ENCODE measurements at places on chromosomes 5 and 9. TPM values are rescaled to one million over a fixed set of nuclear protein-coding genes. Genes with fewer than 3 reads are reported as not detected.
A peak's percentile ranks its signal among the peaks of the same experiment; 100 is the strongest.

- DNase-seq, result no peak
These were observed at the start of gene PAX5 for GRCh38 chr9:37033682-37034304. PAX5 (minus strand) TSS chr9:37034268; CDS start chr9:37034031, 237 bp downstream.

DNA sequence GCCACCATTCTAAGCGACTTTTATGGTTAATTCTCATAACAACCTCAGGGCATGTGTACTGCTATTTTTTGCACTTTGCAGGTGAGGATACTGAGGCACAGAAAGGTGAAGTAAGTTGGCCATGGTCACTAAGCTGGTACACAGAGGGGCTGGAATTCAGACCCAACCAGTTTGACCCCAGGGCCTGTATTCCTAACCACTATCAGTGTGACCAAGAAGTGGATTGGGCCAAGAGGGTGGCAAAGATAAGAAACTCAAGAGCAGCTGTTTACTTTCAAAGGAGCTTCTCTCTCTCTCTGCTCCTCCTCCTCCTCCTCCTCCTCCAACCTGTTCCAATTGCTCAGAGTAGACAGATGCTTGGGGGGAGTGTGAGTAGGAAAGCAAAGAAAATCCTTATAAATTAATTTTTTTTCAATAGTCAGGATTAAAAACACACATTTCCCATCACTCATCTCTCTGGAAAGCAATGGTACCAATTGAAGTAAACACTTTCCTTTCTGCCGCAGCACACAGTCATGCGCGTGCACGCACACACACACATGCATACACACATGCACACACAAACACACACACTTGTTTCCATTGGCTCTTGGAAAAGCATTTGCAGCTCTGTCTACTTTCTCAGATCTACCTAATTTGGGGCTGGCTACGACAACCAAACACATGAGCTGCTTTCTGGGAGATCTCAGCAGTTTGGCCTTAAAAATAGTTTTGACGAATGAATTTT is 736.7 kb upstream of the WWC1 start:
- no peak for DNase-seq

Gene SH2D3C
- total RNA-seq, result 34.8 TPM

Gene QRFP
- not detected for total RNA-seq

Gene IL4
- total RNA-seq, result not detected

DNA sequence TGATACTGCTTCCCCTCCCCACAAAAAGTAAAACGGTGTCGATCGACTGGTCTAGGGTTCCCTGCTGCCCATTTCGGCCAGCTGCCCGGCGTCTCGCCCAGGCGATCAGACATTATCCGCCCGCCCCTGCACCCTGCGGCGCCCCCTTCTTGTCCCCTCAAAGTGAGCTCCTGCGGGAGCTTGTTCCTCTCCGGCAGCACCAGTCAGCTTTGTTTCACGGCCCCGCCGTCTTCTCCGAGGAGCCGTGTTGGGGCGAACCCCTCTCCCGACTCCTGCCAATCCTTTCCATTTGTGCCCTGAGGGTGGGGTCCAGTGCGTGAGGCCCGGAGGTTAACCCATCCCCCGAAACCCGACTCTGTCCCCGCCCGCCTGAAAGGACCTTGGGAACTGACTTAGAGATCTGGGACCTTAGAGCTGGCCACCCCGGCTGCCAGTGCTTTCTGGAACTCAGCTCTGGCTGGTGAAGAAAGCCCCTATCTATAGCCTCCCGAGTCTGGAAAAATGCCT is 518 bp downstream of the UBE2B start:
- peak; percentile 81 for DNase-seq

DNA sequence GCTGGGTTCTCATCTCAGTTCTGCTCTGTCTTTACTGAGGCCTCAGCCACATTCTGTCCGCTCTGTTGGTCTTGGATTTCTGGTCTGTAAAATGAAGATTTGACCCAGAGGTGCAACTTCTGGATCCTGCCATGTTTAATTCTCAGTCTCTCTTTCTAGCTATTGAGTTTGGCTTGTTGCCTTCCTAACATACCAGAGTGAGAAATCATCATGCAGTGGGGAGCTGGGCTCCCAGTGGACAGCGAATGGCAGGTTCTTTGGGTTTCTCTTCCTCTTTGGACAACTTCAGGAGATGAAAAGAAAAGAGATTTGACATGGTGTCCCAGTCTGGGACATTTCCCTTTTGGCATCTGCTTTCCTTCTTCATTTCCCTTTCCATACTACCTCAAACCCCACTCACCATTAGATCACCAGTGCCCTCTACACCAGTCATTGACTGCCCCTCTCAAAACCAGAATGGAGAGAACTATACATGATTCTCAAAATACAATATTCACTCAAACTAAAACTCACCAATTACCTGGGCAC is 334.7 kb downstream of the ACTL7B start:
- no peak for DNase-seq

GRCh38 chr9:115674091-115674490 is 479.5 kb upstream of the PAPPA start:
- no peak for DNase-seq

DNA sequence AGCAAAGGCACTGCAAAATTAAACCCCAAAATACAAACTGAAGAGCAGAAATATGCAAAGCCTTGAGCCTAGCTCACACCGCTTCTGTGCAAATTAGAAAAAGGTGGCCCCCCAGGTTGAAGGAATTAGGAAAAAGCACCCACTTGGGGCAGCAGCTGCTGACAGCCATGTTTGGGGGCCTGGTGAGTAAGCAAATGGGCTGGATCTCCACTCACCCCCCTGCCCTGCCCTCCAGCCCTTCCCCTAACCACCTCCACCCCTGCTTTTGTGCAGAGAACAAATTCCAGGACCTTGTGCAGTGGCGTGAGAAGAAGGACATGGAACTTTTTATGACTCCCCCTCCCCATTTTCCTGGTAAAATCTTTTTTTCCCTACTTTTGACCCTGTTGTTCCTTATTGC is 92.0 kb upstream of the DNAH5 start:
- no peak for DNase-seq

Gene TRAF1
- 25.7 TPM for total RNA-seq

GRCh38 chr5:174176511-174176910 is 131.0 kb downstream of the NSG2 start:
- DNase-seq, result no peak

Gene SLC6A19
- total RNA-seq, result not detected

GRCh38 chr9:21392270-21392669 is 7.1 kb upstream of the IFNA2 start:
- DNase-seq, result no peak

GRCh38 chr5:76488969-76489368 is 85.9 kb downstream of the IQGAP2 start:
- no peak for DNase-seq

DNA sequence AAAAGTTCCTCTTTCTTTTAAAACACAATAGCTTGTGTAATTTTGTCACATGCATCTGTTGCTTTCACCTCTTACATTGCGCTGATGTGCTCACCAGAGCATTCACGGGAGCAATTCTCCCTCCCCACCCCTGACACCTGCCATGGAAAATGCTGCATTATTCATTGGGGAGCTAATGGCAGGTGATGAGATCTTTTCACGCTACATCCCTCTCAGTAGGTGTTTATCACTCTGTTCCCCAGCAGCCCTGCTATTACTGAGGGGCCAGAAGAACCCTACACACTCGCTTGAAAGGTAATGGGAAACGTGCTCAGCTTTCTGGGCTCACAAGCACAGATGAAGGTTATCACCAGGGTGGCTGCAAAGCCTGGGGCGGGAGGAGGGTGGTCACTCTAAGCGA is 398.0 kb downstream of the PSAT1 start:
- DNase-seq, result no peak

DNA sequence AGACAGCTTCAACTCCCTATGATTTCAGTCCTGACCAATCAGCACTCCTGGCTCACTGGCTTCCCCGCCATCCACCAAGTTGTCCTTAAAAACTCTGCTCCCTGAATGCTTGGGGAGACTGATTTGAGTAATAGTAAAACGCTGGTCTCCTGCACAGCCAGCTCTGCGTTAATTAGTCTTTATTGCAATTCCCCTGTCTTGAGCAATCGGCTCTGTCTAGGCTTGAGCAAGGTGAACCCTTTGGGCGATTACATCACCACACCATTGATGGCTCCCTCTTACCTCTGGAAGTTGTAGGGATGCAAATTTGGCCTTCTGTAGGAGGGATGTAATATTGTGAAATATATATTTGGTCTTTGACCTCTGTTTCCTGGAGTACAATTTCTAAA is 2.9 kb upstream of the SLC23A1 start:
- DNase-seq, result no peak

GRCh38 chr5:95219411-95219810 is 65.5 kb downstream of the MCTP1 start:
- no peak for DNase-seq

- DNase-seq, result no peak
These were observed 250.1 kb upstream of the TRPC7 start for GRCh38 chr5:136615251-136616119.

DNA sequence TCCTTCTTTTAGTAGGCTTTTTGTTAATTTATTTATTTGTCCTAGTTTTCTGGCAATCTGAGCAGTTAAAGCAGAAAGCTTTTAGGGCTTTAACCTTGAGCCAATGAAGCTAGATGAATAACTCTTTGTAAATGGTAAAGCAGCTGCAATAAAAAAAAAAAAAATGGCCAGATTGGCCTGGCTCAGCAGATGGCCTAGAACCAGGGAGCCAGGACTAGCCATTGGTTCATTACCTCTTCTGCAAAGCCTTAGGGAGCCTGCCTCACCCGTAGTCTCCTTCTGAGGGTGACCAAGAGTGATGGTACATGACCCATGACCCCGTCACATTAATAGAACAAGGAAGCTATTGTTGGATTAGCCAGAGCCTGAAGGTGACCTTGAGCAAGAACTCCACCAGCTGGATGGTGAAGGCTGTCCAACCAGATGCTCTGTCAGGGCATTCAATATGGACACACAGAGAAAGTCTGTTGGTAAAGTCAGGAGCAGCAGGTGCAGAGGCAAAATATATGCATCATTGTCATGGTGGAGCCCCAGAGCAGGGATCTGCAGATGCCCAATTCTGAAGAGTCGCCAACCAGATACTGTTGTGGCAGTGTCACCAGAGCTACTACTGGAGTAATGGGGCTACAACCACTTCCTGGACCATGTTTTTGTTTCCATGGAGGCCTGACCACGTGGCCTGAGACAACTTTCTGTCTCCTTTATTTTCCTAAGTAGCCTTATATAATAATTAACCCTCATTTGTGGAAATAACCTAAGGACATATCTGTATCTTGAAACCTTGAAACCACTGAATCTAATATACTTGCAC is 100.7 kb downstream of the MTX3 start:
- DNase-seq, result no peak

Gene IFNA2
- total RNA-seq, result not detected

- DNase-seq, result no peak
These were observed 10.0 kb downstream of the TRIM14 start for GRCh38 chr9:98109052-98109451.

- DNase-seq, result no peak
These were observed 136.6 kb downstream of the GAPVD1 start for GRCh38 chr9:125398243-125398642.

Gene CRHBP
- total RNA-seq, result 7.0 TPM

Gene ANKRD18B
- not detected for total RNA-seq

DNA sequence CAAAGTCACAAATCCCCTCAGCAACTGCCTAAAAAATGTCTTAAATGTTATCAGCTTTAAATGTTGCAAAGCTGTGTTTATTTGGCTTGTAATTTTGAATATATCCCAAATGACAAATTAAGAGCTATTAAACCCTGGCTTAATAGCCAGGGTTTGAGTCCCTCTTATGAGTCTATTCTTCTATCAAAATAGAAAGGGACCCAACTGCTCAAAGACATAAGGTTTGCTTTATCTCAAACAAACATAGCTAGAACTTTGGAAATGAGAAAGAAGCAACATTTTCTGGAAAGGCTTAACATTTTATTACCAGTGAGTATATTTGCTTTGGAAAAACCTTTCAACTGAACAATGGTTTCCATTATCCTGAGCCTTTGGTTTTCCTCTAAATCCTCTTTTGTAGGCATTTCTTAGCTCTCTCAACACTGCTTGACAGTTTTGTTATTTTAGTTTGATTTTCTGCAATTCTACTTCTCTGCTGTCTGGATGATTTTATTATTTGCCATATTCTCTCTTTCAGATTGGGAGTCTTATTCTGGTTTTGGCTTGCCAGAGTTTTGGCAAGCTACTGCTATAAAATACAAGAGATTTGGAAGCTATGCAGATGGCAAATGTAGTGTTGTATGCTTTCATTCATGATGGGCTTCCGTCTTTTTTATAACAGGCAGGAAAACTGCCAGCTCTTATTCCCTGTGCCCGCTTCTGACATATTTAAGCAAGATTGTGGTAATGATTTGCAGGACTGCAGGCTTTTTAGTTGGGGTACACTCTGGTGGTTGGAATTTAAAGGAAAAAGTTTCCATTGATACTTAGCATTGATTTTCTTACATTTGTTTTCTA is 734.9 kb downstream of the DTWD2 start:
- no peak for DNase-seq

DNA sequence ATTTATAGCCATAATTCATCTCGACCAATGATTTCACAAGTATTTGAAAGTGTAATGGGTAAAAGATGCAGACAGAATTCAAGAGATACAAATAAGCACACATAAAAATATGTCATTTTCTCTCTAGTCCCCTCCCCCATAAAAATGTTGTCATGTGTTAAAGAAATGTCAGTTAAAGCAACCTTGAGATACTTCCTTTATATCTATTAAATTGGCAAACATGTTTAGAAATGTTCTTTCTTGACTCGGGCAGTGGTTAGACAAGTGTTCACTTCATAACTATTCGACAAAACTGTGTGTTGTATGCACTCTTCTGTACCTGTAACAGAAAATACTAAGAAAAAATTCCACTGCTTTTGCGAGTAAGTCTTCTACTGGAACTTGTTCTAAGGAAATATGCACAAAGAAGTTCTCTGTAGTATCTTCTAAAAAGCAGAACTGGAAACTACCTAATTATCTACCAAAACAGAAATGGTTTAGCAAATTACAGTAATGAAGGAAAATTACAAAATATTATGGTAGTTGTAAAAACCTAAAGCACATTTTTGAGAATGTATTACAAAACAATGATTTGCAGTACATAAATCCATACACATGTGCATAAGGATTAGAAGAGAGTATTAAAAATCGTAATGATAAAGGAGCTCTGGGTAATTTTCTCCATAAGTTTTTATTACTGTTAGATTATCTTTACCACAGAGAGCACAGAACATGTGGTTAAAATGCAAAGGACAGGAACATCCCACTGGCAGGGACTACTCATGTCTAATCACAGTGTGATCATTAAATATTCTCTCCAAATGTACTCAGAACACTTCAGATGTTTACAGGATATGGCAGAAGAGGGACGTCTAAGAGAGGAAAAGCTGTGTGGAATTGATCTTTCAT is 35.9 kb downstream of the FBXW2 start:
- no peak for DNase-seq

GRCh38 chr5:65866837-65867521 is 59.4 kb upstream of the ERBIN start:
- DNase-seq, result no peak

Gene CCL21
- 13.0 TPM for total RNA-seq

Gene PDCD1LG2
- total RNA-seq, result 5.4 TPM

GRCh38 chr9:105129731-105130130 is 114.7 kb upstream of the SLC44A1 start:
- no peak for DNase-seq

Data from aorta (tissue), 5 donors.